Kidney glomerular epithelial cell (primary cell): ENCODE measurements at places on chromosomes 16 and 17.
A peak's percentile ranks its signal among the peaks of the same experiment; 100 is the strongest.

DNA sequence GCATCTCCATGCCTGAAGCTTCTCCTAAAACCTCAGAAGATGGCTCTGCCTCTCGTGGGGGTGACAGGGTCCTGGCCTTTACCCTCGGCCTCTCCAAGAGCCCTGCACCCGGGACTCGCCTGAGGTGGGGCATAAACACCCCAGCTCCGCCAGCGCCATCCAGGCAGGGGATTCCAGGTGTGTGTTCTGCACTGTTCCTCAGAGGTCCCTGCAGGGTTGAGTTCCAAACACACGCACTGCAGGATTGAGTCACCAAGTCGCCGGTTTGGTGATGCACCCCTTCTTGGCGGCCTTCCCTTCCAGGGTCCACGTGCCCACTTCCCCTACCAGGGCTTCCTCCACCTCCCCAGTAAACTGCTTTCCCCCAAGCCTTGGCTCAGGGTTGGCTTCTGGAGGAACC is 40.0 kb upstream of the RBFOX3 start:
- no peak for DNase-seq

DNA sequence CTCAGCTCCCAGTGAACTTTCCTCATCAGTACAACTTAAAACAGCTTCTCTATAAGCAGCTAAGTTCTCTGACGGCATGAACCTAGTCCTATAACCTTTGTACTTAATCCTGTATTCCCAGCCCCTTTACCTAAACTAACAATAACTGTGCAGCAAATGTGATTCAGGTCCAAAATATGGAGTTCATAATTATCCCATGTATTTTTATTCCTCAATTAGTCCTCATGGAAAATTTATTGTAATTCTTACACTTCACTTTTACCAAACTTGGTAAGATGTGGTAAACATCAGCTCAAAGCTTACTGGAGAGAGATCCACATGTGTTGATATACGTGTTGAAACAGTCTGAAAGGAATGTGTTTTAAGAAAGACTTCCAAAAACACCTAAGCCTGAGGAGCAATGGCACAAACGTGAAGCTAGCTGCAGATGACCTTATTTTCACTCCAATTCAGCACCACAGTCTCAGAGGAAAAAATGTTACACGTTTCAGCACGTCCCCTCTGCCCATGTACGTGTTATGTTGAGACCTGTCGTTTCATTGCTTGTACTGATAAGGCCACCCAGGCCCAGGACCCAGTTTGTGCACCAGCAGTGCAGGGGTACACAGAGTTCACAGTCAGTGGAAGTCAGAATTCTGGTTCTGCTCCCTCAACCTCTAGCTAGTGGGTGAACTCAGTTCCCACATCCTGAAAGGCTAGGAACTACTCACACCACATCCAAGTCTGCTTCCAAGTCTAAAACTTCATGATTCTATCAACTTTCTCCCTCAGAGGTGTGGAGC is 7.1 kb downstream of the USP31 start:
- DNase-seq: no peak

DNA sequence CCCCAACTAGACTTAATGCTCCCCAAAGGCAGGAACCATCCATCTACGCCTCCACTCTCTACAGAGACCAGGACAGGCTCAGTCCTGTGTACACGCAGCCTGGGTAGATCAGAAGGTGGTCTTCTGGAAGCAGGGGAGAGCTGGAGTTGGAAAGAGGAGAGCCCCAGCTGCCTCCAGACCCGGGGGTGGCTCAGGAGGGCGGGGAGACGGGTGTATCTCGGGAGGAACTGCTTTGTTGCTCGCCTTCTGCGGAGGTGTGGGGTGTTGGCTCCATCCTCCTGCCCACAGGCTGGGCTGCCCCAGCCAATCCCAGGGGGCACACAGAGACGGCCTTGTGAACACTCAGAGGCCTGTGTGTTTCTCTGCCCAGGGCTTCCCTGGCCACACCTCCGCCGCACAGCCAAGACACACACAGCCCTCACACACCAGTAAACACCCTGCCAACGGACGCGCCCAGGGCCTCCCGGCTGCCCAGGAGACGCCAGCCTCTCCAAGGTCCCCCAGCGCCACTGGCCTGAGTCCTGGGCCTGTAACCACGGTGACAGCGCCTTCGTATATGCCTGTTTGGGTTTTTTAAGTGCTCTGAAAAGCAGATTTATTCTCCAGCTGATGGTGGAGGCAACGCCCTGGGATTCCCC is 143.4 kb upstream of the CDC42EP4 start:
- no peak for DNase-seq

DNA sequence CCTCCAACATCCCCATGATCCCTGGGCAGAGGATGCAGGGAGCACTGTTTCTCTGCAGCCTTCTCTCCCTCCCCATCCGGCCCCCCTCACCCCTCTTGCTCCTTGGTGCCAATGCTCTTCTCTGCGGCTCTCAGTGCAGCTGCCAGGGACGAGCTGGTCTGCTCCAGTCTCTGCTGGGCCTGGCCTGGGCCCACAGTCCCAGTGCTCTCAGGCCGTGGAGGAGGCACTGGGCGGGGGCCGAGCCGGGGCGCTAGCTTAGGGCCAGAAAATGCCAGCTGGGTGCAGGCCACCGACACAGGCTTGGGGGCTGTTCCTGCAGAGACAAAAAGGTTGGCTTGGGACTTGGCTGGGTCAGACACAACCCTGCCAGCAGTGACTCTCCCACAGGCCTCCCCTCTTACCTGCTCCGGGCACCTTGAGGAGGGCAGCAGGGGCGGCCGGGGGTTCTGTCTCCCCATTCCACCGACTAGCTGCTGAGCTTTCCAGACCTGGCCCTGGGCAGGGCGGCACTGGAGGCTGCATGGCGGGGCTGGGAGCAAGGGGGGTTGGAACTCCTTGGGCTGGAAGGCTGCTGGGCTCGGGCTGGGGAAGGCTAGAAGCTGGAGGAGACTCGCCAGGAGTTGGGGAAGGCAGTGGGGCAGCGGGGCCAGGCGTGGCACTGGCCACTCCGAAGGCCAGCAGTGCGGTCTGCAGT is 13.8 kb downstream of the CASKIN2 start:
- DNase-seq: no peak

- DNase-seq: no peak
Measured at GRCh38 chr16:84331998-84332780, 36.1 kb upstream of the ATP2C2 start.

DNA sequence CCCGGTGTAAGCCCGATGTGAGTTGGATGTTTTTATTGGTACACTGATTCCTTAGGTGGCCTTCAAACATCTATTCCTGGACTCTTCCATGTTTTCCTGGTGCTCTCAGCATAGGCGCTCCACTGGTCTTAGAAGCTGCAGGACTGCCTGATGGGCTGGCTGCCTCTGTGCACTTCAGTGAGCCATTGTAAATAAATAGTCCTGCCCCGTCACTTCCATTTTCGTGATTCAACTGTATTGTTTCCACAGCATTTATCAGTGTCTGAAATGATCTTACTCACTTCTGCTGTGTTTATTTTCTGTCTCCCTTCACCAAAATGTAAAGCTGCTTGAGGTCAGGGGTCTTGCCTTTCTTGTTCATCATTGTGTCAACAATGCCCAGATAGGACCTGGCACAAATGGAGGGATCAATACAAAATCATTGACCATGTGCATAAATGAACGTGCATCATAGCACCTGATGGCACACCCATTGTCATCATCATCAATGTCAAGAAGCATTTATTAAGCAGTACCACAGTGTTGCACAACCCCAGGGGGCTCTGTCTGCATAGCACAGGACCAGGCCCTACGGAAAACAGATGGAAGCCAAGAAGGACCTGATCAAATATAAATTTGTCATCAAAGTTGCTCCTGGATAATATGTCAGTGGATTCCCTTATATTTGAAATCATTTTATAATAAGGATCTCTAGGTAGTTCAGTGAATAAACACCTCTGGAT is 66.6 kb upstream of the CPHXL start:
- no peak for DNase-seq

GRCh38 chr17:82034371-82035011 is 3.0 kb downstream of the DCXR start:
- no peak for DNase-seq

- no peak for DNase-seq
Measured at GRCh38 chr17:51128076-51128475, 7.4 kb upstream of the SPAG9 start.

GRCh38 chr16:229731-230281 is 557 bp upstream of the LUC7L start:
- no peak for DNase-seq

GRCh38 chr17:81035521-81036196 is 708 bp downstream of the BAIAP2 start:
- DNase-seq: no peak

GRCh38 chr16:81633147-81633619 is 145.9 kb upstream of the PLCG2 start:
- no peak for DNase-seq

DNA sequence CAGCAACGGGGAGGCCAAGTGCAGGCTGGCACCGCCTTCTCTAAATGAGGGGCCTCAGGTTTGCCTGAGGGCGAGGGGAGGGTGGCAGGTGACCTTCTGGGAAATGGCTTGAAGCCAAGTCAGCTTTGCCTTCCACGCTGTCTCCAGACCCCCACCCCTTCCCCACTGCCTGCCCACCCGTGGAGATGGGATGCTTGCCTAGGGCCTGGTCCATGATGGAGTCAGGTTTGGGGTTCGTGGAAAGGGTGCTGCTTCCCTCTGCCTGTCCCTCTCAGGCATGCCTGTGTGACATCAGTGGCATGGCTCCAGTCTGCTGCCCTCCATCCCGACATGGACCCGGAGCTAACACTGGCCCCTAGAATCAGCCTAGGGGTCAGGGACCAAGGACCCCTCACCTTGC is 18.5 kb downstream of the NGFR start:
- DNase-seq: no peak

DNA sequence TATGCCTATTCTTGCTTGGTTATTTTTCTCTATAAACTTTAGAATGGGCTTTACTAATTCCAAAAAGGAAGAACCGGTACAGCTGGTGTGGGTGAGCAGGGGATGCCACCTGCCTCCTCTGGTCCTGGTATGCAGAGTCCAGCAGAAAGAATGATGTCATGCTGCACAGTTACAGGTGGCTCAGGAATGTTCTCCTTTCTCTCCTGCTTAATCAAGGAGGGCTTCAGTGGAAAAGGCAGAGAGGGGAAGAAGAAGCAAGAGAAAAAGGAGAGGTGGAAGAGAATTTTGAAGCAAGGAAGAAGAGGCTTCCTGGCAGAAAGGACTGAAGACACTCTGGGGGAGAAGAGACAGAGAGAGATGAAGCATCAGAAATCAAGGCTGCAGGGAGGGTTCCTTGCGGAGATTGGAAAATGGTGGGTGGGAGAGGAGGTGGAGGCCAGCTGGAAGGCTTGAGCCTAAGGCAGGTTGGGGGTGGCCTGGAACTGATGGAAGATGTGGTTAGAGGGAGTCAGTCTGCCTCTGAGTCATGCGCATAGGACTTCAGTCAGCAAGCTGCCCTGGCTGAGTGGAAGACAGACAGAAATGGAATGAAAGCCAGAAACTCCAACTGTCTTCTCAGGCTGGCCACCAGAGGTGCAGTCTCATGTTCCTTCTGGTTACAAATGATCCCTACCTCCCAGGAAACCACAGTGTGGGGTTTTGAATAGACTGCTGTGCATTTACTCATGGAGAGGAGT is 64.6 kb upstream of the CRHR1 start:
- peak; percentile 74 for DNase-seq

- no peak for DNase-seq
Measured at GRCh38 chr16:79097166-79097565, 503.4 kb downstream of the MAF start.

GRCh38 chr16:63921737-63922295 is 1200.0 kb downstream of the CDH11 start:
- DNase-seq: no peak

DNA sequence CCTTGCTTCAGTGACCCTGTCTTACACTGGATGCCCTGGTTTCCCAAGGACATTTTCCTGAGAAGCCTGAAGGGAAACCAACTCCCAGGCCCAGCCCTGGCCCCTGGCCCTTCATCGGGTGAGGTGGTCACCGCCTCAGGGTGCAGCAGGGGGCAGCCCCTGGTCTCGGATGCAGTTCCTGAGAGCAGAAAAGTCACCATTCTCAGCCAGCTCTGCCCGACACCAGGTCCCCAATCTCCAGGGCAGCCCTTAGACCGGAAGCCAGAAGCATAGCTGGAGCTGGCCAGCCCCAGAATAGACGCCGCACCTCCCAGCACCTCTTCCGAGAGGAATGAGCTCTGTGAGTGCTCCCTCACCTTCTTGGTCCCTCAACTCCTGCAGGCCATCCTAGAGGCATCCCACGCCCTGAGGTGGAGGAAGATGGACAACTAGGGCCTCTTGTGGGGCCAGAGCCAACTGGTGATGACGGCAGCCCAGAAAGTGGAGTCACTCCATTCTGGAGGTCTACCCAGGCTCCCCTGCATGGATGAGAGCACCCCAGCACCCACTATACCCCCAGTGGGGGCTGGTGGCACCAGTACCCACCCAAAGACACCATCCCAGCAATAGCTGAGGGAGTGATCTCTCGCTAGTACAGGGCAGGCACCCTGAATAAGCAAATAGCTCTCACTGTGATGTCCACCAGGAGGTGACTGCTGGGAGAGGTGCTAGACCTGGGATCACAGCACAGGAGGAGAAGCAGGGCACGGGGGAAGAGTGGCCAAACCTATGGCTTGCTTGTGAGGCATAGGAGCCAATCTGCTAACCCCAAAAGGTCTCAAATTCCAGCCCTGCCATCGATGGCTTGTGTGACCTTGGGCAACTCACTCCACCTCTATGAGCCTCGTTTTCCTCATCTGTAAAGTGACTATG is 56.2 kb downstream of the TK2 start:
- DNase-seq: no peak

DNA sequence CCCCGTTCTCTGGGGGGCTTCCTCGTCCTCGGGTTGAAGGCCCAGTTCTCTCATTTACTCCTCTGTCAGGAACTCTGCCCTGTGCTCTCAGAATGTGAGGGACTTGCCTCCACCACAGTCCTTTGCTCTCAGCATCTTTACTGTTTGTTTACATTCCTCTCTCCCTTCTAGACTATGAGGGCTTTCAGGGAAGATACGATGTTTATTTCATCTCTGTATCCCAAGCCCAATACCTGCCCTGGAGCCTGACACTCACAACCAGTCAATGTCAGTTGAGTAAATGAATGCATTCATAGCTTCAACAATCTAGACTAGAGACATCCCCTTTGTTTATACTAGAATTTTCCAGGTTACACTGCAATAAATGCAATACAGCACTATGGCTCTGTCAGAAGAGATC is 409.6 kb upstream of the CDH11 start:
- no peak for DNase-seq

- no peak for DNase-seq
Measured at GRCh38 chr17:55264278-55264644, 499 bp upstream of the HLF start.

DNA sequence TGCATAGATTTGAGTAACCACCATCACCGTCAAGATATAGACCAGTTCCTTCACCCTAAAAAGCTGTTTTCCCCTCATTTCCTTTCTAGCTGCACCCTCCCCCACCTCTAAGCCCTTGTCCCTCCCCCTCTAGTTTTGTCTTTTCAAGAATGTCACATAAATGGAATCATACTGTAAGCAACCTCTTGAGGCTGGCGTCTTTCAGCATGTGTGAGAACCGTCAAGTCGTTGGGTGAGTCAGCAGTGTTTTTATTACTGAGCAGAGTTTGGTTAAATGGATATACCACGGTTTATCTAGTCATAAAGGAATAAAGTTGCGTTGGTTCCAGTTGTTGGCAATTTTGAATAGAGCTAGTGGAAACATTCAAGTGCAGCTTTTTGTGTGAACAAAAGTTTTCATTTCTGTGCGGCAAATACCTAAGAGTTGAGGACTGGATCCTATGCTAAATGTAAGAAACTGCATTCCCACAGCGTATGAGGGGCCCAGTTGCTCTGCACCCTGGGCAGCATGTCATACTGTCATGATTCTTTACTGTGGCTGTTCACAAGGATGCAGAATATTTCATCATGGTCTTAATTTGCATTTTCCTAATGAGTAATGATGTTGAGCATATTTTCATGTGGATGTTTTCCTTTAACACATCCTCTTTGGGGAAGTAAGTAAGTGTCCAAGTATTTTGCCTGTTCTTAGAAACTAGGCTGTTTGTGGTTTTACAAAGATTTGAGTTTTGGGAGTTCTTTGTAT is 264.3 kb downstream of the CPPED1 start:
- DNase-seq: no peak
